ENCODE measurements at places on chromosomes 2 and 18. TPM values are rescaled to one million over a fixed set of nuclear protein-coding genes. Genes with fewer than 3 reads are reported as not detected.

- H3K27me3 ChIP-seq: peaks cover 31% of the 10 kb centered on the region
- DNase-seq: no peak
- no peaks in the 10 kb centered on the region for H3K36me3 ChIP-seq
- H3K4me1 ChIP-seq: peaks cover 11% of the 10 kb centered on the region
Measured at GRCh38 chr2:200584639-200585038, 1.2 kb upstream of the AOX1 start.

GRCh38 chr18:60975420-60975819 is 357.8 kb upstream of the CDH20 start:
- no peaks in the 10 kb centered on the region for H3K36me3 ChIP-seq
- H3K4me3 ChIP-seq: no peak overlapping the region
- no peak overlapping the region for H3K27ac ChIP-seq
- H3K27me3 ChIP-seq: no peaks in the 10 kb centered on the region
- no peaks in the 10 kb centered on the region for H3K4me1 ChIP-seq

GRCh38 chr2:39033980-39034379 is 86.9 kb downstream of the SOS1 start:
- H3K36me3 ChIP-seq: peaks cover 45% of the 10 kb centered on the region
- no peaks in the 10 kb centered on the region for H3K4me1 ChIP-seq
- H3K27me3 ChIP-seq: no peaks in the 10 kb centered on the region
- no peak overlapping the region for H3K4me3 ChIP-seq

DNA sequence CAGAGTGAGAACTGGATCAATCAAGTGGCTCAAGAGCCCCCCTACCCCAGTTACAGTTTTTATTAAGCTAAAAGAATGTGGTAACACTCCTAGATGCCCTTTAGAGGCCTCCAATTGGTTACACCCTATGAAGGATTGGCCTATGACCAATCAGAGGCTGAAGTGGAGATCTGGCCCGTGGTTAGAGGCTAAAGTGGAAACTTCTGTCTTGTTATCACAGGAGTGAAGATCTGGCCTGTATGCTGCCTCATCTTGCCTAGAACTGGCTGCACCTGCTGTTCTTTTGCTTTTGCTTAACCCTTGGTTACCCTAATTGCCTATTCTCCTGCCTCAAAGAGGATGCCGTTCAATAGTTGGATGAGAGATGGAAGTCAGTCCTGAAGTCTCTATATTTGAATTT is 100.1 kb upstream of the MAP2 start:
- H3K36me3 ChIP-seq: no peaks in the 10 kb centered on the region
- no peak for DNase-seq
- no peak overlapping the region for H3K27ac ChIP-seq

The RFTN2 gene
- 0.58 TPM for total RNA-seq

The G6PC2 gene
- total RNA-seq: not detected

The SOWAHC gene
- total RNA-seq: 16.7 TPM

The CHST10 gene
- not detected for total RNA-seq

All from stomach (tissue), 19 donors.